Foreskin keratinocyte (primary cell): ENCODE measurements at places on chromosomes 1 and 21.

DNA sequence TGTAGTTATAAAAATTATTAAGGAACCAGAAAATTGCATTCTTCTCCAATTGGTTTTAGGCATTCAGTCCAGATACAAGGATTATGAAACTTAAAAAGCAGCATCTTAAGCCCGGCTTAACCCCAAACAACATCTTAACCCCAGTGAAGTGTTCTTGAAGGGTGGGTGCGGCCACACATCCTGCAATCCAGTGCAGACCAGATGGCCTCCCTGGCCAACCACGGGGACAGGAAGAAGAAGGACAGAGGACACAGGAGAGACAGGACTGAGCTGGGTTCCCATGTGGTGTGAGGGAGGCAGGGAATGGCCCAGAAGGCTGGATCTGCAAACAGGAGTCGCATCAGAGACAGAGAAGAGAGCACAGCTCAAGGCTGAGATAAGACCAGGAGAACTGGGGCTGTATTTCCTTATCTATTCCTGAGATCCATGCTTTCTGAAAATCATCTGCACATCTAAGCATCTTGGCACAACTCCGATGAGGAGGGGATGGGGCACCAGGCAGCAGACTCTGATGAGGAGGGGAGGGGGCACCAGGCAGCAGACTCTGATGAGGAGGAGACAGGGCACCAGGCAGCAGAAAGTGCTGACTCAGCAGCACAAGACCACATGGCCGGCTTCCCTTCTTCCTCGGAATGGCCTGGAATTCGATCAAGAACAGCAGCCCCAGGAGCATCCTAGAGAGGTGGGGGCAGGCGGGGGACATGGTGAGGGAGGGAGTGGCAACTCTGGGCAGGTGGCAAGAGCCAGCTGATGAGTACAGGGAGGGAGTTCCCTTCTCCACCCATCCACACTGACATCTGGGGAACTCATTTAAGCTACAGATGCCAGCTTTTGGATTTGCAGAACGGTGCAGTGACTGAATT, 26.6 kb downstream of the ABCG1 start:
- DNase-seq, result no peak

GRCh38 chr1:241212628-241213027, 144.4 kb downstream of the RGS7 start:
- DNase-seq, result no peak

- DNase-seq, result no peak
Measured at GRCh38 chr1:111990026-111990877, 784 bp upstream of the KCND3 start.

- no peak for DNase-seq
Measured at GRCh38 chr1:64745181-64745985, 508 bp downstream of the RAVER2 start.
